NCI-H446 (cell line): ENCODE measurements at places on chromosomes 1 and 21.

GRCh38 chr1:51958824-51959223 is 31.7 kb downstream of the RAB3B start:
- no peak for DNase-seq

GRCh38 chr1:2049718-2050431 is at the start of gene PRKCZ:
PRKCZ (plus strand) TSS chr1:2050411; CDS start chr1:2050631, 220 bp downstream.
- DNase-seq = no peak

- no peak for DNase-seq
These were observed 21.9 kb upstream of the MNDA start for GRCh38 chr1:158809256-158809655.

DNA sequence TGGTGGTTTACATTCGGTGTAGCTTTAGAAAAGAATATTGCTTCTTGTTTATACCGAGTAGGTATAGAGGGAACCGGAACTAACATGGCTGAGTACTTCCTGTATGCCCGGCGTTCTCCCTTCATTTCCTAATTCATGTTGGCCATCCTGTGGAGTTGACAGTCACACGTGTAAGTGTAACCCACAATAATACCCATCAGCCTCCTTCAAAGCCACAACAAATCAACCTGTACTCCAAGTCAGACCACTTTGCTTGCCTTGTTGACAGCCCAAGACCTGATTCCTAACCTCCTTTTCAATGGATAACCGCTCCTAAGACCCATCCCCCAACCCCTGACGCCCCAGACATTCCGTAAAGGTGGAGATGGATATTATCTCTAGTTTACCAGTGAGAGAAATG is 42.1 kb downstream of the UBE2U start:
- no peak for DNase-seq

DNA sequence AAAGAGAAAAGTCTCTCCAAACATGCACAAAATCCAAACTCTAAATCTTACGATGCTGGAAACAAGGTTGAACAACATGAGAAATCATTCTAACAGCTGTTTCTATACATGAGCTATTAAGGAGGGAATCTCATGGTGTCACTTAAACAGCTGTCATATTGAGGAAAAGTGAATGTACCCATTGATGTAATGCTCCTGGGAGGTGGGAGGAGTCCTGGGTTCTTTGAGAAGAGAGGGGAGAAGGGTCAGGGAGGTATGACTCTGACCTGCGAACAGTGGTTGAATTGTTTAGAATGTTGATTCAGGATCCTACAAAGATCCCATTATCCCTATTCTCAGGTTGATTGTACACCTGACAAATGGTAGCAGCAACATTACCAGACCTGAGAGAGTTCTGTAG is 49.3 kb downstream of the ZC3H11B start:
- no peak for DNase-seq
